ENCODE measurements at places on chromosomes 3 and 15.
A peak's percentile ranks its signal among the peaks of the same experiment; 100 is the strongest.

GRCh38 chr3:123658852-123659206 lies 74.0 kb upstream of the HACD2 start:
- no peak for DNase-seq

DNA sequence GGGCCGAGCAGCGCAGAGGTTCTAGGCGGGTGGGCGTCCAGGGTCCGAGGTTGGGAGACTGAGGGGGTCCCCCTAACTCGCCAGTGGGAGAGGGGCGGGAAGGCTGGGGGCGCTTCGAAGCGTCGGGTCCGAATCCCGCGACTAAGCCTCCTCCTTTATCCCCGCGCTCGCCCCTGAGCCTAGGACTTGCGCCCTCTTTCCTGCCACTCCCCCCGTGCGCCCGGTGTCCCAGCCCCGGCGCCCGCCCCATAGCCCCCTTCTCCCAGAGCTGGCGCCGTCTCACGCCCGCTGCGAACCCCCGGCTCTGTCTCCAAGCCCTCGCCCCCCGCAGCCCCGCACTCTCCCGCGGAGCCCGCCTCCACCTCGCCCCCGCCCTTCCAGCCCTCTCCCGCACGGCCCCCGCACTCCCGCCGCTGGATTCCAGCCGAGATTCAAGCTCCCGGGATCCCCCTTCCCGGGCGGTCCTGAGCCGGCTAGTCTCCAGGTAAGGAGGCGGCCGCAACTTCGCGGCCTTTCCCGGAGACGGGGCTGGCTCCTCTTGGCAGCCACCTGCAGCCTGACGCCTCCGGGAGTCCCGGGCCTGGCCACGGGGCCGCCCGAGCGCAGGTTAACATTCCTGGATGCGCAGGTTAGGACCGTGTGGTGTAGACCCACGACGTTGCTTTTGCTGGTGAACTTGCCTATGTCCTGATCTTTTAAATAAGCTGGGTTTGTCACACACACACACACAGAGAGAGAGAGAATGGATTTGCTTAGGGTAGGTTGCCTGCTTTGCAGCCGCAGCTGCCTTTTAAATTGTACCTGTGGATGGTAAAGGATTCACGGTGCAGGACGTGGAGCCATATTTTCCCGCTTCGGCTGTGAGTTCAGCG lies 563 bp downstream of the PXYLP1 start:
- peak; percentile 21 for DNase-seq

- peak; percentile 8 for DNase-seq
Measured at GRCh38 chr15:66765478-66766281, 63.6 kb downstream of the SMAD6 start.

- DNase-seq: no peak
Measured at GRCh38 chr3:130948929-130949328, 55.0 kb downstream of the ATP2C1 start.

GRCh38 chr15:45634432-45635190 lies at the start of gene SQOR:
Gene SQOR, plus strand, starts transcription at chr15:45635029. Its CDS starts 23,895 bp downstream, at chr15:45658924.
- DNase-seq: peak; percentile 72

- DNase-seq: no peak
Measured at GRCh38 chr3:107465064-107465631, 57.6 kb upstream of the BBX start.

GRCh38 chr3:157837336-157837735 lies 268.9 kb downstream of the SHOX2 start:
- DNase-seq: no peak

GRCh38 chr3:14503033-14503705 lies 37.0 kb downstream of the GRIP2 start:
- DNase-seq: no peak

DNA sequence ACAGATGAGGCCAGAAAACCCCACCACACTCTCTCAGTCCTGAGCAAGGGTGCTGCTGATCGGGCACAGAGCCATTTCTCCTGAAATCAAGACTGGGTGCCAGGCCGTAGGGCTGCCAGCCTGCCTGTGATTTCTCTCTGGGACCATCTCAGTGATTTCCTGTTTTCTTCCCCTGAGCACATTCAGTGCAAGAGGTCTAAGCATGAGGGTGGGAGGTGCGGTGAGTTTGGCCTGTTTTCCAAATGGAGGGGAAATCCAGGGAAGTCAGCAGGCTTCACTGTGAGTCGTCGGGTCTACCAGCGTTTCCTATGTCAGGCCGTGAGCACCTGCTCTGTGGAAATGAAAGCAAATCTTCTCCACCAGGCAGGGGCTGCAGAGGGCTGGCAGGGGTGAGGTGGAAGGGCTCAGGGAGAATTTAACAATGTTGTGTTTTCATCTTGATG lies 82.3 kb downstream of the ST6GAL1 start:
- peak; percentile 51 for DNase-seq

DNA sequence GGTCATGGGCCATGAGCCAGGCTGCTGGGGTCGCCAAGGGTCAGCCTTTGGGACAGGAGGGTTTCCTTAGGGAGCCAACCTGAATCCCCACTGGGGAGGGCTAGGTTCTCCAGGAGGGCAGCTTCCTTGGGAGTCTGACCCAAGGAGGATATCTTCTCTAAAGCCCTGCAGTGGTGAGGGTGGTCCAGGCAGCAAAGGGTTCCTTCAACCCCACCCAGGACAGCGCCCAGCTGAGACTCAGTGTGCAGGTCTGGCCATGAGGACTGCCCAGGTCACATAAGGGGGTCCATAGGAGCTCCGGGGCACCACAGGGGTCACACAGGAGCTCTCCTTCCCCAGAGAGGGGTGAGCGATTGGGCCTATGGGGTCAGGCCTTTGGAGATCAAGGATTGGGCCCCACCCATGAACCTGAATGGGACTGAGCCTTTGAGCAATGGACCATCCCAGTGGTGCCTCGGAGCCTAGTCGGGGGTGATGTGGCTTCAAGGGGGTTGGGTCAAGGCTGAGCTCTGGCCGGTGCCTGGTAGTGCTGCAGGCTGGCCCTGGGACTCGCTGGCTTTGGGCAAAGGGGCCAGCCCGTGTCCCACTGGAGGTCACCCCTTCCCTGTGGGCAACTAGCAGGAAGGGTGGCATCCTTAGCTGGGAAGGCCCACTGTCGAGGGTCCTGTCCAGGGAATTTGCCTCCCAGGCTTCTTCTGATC lies 216.5 kb downstream of the SNRPN start:
- no peak for DNase-seq

GRCh38 chr15:42062284-42062806 lies 32.0 kb downstream of the PLA2G4D start:
- DNase-seq: no peak

GRCh38 chr3:138199851-138200250 lies 12.8 kb downstream of the ARMC8 start:
- DNase-seq: no peak

- DNase-seq: no peak
Measured at GRCh38 chr3:182092662-182093262, 381.0 kb downstream of the SOX2 start.

GRCh38 chr3:160498202-160498601 lies 48.6 kb upstream of the TRIM59 start:
- no peak for DNase-seq
